ENCODE measurements at places on chromosomes 7 and 10.

- no peak for DNase-seq
These were observed 7.3 kb downstream of the SEPHS1 start for GRCh38 chr10:13340626-13341376.

DNA sequence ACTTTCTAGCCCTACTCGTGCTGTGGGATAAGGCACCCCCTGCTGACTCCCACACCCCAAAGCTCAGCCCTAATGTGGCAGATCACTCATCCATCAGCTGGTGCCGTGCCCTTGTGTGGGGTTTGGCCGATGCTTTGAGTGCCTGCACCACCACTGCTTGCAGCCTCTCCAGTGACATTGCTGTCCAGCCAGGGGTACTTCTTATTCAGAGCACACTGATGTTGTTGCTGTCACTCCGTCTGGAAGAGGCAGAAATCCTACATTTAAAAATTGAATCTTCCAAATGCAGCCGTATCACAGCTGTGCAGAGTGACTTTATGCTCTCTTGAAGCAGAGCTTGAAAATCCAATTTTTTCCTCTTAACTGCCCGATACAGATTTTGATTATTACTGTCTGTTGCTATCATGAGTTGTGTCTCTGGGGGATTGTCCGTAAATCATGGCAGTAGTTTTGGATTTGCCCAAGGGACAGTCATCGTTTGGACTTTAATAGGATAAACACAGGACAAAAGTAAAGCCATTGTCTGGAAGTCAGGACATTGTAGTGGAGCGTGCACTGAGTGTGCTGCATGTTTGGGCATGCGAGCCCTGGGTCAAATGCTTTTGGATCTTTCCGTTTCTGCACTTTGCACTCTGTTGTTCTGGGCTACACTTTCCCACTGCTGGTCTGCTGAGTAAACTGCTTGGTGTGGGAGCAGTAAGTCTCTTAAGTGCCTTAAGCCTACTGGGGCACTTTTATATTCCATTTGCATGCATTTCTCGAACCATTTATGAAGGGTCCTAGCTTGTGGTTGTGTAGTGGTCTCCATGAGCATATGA lies 128.2 kb downstream of the DOCK1 start:
- DNase-seq: no peak

- DNase-seq: no peak
These were observed 578 bp downstream of the HTRA1 start for GRCh38 chr10:122461729-122462532.

DNA sequence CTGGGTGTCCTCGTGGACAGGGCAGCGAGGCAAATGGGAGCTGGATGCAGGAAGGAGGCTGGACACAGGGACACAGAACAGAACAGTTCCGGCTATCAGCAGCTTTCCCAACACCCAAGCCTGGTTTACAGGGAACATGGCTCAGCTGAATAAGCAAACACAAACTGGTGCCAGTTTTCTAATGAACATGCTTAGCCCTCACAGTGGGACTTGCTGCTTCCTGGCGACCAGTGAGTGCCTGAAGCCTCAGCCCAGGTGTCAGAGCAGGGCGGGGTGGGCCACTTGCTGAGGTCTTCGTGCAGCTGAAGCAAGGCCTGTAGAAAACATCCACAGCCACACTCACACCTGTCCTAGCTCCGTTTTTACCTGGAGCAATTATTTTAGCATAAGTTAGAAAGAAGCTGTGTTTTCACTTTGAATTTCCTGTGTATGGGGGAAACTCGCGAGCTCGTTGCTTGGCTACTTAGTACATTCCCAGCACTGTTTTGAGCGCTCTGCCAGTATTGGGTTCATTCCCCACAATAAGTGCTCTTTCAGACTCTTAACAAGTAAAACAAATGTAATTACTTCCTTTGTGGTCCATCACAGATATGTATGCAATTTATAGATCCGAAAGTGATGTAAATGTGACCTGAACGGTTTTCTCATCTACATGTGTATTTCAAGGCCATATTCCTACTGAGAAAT lies 261.2 kb upstream of the SHH start:
- DNase-seq: peak; percentile 50

DNA sequence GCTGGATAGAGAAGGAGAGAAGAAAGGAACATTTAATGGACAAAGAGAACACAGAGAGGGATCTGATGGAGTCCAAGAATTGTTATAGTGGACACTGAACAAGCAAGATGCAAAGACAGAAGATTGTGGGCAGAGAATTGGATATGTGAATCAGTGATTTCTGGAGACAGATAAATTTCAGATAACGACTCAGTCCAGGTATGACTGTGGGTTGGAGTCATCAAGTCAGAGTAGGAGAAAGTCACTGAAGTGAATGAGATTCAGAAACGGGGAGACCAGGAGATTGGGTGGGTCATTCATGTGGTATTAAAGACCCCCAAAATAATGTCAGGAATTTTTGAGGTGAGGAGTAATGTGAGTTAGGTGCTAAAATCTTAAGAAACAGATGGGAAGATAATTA lies 23.0 kb downstream of the ASB4 start:
- no peak for DNase-seq

DNA sequence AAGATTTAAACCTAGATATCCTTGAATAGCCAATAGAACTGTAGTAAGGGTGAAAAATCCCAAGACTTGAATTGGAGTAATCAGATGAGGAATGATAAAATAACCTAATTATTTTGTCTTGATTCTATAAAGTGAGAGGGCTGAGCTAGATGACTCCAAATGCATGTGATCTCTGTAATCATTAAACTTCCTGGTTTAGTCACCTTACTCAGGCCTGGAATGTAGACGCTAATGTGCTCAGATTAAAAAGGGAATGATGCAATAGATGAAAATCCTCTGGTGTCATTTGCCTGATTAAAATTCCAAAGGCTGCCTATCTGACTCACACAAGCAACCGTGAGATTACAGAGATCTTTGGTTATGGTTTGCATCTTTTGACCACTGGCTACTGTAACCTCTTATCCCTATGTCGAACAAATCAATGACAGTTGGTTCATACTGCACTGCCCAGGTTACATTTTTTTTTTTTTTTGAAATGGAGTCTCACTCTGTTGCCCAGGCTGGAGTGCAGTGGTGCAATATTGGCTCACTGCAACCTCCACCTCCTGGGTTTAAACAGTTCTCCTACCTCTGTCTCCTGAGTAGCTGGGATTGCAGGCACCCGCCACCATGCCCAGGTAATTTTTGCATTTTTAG lies 2.9 kb upstream of the HKDC1 start:
- DNase-seq: no peak

DNA sequence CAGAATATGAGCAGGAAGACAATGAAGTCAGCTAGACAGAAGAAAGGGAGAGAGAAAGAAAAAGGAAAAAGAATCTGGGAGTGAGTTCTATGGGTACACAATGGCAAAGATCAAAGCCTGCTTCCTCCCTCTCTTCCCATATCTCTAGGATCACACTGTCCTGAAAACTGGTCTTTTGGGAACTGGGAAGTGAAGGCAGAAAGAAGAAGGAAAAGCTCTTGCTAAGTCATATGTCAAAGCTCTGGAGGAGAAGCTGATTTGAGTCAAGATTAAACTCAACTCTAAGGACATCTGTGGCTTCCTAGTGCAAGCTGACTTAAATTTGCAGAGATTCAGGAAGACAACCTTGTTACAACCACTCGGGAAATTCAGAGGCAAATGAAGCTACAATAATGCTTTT lies 147.5 kb downstream of the DOCK4 start:
- no peak for DNase-seq

GRCh38 chr7:153475239-153475638 lies 577.0 kb upstream of the DPP6 start:
- no peak for DNase-seq

GRCh38 chr10:32938554-32939061 lies 19.4 kb downstream of the ITGB1 start:
- no peak for DNase-seq

DNA sequence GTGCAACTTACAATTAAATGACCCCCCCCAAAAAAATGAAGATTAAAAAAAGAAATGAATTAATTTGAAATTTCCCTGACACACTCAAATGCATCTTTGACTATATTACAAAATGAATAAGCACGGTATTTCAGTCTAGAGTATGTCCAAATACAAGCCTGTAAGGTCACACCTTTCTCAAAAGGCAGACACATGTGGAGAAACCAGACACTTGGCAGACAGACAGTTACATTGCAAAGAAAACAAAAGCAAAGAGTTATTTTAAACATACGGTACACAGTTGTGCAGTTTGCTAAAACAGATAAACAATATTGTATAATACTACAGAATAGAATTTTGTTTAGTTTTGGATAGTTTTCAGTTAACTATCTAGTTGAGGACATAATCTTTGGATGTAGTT lies 153.0 kb downstream of the ATE1 start:
- no peak for DNase-seq

- DNase-seq: no peak
These were observed 74.7 kb downstream of the CACNB2 start for GRCh38 chr10:18214691-18215563.

GRCh38 chr7:130141161-130141883 lies 63.9 kb downstream of the TMEM209 start:
- DNase-seq: no peak

DNA sequence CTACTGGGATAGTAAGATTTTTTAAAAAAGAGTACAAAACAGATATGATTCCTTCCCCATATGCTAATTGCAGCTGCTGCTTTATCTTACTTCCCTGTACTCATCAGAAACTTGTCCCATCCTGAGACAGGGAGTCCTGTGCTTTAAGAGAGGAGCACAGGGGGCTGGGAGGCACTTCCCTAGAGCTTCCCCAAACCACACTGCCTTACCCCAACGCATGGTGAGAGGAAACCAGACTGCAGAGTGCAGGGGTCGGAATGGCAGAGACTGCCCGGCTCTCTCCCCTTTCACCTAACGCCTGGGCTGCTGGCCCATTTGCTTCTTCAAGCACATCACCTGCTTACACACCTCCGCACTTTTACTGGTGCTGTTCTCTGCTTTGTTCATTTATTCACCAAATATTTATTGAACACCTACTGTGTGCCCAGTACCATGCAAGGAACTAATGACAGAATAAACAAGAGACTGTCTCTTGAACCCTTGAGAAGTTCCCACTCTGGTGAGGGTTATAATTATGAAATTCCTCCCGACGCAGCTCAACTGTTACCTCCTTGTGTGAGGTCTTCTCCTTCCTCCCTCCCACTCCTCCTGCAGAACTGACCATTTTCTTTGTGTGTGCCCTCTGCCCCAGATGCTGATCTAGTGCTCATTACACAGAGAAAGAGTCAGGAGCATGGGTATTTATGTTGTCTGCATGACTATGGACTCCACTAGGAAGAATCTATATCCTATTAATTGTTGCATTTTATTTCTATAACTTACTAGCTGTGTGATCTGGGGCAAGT lies 289.7 kb downstream of the TCF7L2 start:
- DNase-seq: no peak

- no peak for DNase-seq
These were observed 778 bp upstream of the GET4 start for GRCh38 chr7:875476-876076.

GRCh38 chr7:111752022-111752582 lies 189.8 kb upstream of the IMMP2L start:
- DNase-seq: no peak

DNA sequence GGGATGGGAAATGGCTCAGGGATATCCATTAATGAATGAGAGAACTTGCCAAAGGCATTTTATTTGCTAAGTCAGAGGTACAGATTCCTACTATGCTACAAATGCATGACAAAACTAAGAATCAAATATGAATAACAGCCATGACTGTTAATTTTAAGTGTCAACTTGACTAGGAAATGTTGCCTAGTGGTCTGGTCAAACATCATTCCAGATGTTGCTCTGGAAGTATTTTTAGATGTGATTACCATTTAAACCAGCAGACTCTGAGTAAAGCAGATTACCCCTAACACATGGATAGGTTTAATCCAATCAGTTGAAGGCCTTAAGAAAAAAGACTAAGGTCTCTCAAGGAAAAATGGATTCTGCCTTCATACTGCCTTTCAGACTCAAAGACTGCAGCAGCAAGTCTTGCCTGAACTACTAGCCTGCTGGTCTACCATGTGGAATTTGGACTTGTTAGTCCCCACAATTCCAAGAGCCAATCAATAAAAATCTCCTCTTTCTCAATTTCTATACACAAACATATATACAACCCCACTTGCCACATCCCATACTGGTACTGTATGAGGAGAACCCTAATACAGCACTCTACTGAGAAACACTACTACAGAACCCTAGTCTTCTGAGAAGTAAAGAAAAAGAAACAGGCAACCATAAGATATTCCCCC lies 119.1 kb downstream of the NRBF2 start:
- DNase-seq: no peak

DNA sequence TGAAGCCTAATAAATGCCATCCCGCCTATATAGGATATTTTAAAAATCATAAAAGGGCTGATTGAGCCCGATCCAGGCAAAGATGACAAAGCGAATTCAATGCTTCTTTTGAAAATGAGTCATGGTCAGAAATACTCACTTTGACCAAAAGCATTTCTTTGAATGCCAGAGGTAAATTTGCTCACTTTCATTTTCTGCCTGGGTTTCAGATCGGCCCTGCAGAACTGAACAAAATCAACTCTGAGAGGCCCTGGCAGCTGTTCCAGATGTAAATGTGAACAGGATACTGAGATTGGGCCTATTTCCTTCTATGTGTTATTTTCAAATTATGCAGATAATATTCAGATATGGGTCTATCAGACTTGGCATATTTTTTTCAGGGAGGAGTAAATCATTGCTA lies 114.8 kb upstream of the ARID5B start:
- DNase-seq: no peak

- DNase-seq: no peak
These were observed 20.6 kb upstream of the SDK1 start for GRCh38 chr7:3280445-3280844.

DNA sequence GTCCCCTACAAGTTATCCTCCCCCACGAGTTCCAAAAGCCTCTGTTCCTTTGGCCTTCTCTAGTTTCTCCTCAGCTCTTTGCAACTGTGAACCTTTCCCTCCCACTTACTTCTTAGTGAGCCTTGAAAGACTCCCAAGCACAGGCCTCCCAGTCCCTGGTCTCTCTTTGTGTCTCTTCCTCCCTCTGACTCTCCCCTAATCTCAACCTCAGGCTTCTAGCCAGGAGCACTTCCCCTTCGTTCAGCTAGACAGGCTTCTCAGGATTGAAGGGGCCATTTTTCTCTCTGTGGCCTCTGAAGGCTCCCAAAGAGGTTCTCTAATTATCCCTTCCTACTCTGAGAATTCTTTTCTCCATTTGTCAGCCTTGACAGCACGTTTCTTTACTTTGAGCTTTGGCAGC lies 50.2 kb upstream of the PHYHIPL start:
- DNase-seq: no peak

- DNase-seq: no peak
These were observed 75.6 kb upstream of the TCERG1L start for GRCh38 chr10:131387018-131387529.

Data from LNCaP clone FGC (cell line).